Kidney (tissue), 22 donors: ENCODE measurements at places on chromosomes 3 and 15. TPM values are rescaled to one million over a fixed set of nuclear protein-coding genes. Genes with fewer than 3 reads are reported as not detected.

LTF gene
- total RNA-seq, result 1,823 TPM

GRCh38 chr3:196096382-196096953 lies 14.6 kb upstream of the TFRC start:
- DNase-seq, result no peak

DNA sequence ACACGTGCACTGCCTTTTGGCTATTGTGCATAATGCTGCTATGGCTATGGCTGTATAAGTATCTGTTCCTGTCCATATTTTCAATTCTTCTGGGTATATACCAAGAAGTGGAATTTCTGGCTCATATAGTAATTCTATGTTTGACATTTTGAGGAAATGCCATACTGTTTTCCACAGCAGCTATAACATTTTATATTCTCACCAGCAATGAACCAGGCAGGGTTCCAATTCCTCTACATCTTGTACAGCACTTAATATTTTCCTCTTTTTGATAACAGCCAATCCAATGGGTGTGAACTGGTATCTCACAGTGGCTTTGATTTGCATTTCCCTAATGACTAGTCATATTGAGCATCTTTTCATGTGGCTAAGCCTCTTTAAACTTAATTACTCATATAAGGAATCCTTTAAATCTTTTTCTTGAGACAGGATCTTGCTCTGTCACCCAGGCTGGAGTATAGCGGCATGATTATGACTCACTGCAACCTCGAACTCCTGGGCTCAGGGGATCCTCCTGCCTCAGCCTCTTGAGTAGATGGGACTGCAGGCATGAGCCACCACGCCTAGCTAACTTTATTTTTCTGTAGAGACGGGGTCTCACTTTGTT lies 38.1 kb upstream of the IGDCC4 start:
- no peak for DNase-seq

DNA sequence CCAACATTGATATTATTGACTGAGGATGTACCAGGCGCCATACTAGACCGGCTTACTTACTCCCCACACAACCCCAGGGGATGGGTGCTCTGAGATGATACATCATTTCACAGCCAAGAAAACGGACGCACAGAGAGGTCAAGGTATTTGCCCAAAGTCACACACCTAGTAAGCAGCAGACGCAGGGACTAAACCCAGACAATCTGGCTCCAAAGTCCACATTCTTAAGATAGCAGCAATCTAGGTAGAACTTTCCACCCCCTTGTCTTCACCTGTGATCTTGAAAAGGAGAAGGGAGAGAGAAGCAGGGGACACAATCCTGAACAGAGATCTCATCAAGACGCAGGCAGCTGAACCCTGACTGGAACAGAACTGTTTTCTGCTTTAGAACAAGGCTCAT lies 200.6 kb downstream of the XXYLT1 start:
- no peak for DNase-seq

- DNase-seq, result no peak
Measured at GRCh38 chr3:126692858-126693257, 11.2 kb upstream of the CHCHD6 start.
